ENCODE measurements at places on chromosomes 16 and 17. TPM values are rescaled to one million over a fixed set of nuclear protein-coding genes. Genes with fewer than 3 reads are reported as not detected.
A peak's percentile ranks its signal among the peaks of the same experiment; 100 is the strongest.

DNA sequence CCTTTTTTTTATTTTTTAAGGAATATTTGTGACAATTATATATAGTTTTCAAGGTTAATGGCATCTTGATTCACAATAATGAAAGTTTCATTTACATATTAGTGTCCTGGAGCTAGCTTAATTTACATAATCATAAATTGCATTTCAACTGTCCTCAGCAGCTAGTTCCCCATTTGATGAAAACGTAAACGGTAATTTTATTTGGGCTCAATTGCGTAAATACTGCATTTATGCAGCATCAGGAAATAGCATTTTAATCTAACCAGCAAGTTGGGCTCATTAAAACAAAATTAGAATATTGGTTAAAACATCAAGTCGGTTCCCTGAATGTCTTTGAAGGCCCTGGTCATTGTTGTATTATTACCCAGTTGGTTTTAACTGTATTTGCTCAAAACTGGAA is 136.8 kb upstream of the CDH5 start:
- no peak for DNase-seq

- DNase-seq = no peak
Observed at GRCh38 chr17:43396491-43397060, 2.2 kb upstream of the ARL4D start.

- no peak for DNase-seq
Observed at GRCh38 chr17:74977802-74978201, 5.2 kb upstream of the HID1 start.

DNA sequence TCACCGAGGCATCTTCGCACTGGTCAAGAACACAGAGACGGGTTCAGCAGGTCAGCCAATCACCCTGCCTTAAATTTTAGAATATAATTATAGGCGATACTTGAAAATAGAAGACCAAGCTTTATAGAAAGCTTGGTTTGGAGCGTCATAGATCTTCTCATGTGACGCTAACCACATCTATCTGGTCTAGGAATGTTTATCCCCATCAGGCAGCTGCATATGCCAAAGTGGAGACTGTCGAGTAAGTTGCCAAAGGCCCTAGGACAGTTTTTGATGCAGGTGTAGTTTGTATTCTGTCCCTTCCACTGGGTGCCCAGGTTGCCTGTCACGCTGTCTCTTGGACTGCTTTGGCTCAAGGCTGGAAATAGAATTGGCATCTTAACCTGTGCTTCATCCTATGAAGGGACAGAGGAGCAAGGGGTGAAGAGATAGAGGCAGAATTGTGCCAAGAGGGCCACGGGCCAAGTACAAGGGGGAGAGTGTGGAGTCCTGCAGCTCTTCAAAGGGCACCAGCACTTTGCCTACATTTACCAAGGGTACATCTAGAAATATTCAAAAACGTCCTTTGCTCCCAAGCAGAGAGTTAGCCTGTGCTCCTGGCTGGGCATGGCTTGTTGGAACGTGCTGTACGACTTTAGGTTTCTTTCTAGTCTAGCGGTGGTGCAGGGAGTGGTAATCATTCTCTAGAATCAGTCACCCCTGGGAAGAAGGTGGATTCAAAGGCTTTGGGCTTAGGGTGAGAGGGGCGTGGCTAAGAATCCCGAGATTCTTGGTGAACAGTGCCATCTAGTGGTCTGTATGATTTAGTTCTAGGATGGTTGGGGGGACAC is 5.3 kb upstream of the WIPI1 start:
- peak; percentile 89 for DNase-seq

GRCh38 chr16:57167538-57167937 is 18.3 kb downstream of the PSME3IP1 start:
- DNase-seq = no peak

DNA sequence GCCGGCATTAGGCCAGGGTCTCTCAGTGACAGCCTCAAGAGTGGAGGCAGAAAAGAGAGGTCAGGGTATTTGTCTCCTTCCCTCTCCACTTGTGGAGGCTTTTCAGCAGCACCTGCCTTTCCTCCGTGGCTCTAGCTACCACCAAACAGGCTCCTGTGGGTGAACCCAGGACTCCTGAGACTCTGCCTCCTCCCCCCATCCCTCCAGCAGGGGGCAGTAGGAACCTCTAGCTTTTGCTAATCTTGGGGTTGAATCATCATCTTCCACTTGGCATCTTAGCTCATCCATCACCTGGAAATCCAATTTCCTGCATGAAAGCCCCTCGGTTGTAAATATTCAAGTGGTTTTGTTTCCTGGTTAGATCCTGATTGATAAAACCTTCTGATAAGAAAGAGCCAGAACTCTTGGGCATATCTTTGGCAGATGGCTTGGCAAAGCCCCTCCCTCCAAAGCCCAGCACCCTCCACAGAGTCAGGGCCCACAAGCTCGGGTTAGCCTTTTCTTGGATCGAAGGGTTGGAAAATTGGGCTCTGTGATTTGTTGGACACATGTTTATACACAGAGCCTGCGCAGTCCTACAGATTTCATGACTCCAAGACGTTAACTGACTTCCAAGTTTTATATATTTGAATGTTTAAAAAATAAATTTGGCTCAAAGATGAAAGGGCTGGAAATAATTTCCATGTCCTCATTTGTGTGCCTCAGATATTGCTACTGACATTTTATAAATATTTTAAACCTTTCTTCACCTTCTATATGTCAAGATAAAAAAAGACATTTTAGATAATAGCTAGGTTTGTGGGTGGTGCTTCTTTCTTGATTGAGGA is 322.1 kb downstream of the MAP2K4 start:
- DNase-seq = peak; percentile 28

DNA sequence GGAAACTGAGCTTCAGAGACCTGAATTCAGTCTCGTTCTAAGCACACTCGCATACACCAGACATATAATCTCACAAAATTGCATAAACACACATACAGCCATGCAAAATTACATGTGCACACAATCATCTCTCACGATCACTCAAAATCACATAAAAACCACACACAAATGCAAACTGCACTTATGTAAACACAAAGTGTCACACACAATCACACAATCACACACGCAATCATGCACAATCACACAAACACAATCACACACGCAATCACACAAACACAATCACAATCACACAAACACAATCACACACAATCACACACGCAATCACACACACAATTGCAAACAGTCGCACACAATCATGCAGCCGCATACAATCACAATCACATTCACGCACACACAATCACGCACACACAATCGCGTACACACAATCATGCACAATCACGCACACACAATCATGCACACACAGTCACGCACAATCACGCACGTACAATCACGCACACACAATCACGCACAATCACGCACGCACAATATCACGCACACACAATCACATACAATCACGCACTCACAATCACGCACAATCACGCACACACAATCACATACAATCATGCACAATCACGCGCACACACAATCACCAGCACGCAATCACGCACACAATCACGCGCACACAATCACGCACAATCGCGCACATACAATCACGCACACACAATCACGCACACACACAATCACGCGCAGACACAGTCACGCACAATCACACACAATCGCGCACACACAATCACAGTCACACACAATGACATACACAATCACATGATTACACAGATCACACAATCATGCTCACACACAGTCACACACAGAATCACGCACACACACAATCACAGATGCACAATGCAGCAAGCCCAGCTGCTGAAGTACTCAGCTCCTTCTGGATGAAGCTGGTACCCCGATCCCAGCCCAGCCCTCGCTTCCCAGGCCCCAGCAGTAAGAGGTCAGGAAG is 45.6 kb downstream of the ZDHHC7 start:
- no peak for DNase-seq

GRCh38 chr17:66654106-66654740 is 180.7 kb upstream of the CACNG5 start:
- peak; percentile 79 for DNase-seq

GRCh38 chr17:80833952-80834892 is 157.4 kb upstream of the CHMP6 start:
- peak; percentile 70 for DNase-seq

DNA sequence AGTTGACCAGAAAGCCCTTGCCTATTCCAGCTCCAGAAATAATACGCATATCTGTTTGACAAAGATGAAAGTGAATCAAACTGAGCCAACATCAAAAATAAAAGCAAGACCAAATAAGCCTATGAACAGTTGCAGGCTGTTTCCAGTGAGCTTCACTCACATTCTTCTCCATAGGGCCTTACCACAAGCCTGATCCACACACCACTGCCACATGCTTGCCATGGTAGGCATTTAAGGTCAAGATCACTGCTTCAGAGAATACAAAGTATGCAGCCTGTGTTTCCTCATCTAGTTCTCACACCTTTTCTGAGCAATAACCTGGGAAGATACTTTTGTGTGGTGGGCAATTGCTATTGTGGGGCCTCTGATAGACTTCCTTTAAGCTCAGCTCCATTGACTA is 1060.2 kb downstream of the CDH11 start:
- no peak for DNase-seq

GRCh38 chr16:22272870-22273650 is 24.1 kb upstream of the POLR3E start:
- peak; percentile 63 for DNase-seq

GRCh38 chr17:8477715-8478441 is 42.2 kb downstream of the NDEL1 start:
- no peak for DNase-seq

DNA sequence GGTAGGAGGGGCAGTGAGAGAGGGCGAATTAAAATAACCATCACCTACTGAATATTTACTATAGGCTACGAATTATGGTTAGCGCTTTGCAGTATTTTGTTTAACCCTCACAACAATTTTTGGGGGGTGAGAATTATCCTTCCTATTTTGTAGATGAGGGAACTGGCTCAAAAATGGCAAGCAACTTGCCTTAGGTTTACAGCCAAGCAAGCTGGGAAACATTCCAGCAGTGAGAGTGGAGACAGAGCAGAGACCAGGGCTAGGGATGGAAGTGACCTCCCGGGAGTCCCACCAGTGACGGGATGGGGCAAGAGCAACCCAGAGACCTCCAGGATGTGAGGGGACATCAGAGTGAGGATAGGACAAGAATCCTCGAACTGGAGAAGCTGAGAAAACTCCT is 352 bp upstream of the VMO1 start:
- no peak for DNase-seq

- DNase-seq = no peak
Observed at GRCh38 chr16:85661740-85662481, 26.8 kb downstream of the GINS2 start.

DNA sequence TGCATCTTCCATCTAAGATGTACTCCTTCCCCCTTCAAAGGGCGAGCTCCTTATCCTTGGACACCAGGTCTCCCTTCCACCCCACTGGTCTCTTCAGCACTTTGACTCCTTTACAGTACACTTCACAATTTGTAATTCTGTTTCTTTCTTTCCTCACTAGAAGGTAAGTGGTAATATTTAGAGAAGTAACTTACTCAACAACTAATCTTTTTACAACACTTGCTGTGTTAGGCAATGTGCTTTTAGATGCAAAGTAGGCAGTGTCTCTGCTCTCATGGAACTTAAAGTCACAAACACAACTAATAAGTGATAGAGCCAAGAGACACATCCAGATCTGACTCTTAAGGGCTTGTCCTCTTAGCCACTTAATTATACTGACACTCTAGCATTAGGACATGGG is 6.4 kb downstream of the SIAH1 start:
- no peak for DNase-seq

DNA sequence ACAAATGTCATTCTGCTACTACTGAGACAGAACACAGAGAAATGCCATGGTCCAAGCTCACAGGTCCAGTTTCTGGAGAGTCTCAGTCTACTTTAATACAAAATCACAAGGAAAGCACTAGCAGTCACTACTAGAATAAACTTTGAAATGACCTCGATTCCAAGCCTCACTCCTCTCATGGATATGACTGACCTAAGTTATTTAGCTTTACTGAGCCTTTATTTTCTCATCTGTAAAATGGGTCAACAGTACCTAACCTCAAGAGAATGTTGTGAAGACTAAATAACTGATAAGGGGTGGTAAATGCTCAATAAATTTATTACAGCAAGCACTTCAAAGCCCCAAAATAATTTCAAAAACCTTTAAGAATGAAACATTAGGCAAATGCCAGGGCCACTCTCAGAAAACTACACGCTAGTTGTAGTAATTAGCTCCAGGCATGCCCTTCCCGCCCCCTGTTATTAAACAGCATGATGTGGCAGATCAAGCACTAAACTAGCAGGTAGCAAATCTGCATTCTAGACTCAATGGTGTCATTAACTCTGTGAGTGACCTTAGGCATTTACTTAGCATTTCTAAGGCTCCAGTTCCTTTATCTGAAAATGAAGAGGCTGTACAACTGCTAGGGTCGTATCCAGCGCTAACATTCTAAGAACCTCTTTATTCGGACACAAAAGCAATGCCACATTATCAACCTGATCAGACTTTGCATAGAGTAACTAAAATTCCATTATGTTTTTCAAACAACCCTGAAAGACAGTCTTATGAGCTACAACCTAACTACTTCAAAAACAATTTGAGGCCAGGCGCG is 8.4 kb downstream of the GSPT1 start:
- DNase-seq = no peak

DNA sequence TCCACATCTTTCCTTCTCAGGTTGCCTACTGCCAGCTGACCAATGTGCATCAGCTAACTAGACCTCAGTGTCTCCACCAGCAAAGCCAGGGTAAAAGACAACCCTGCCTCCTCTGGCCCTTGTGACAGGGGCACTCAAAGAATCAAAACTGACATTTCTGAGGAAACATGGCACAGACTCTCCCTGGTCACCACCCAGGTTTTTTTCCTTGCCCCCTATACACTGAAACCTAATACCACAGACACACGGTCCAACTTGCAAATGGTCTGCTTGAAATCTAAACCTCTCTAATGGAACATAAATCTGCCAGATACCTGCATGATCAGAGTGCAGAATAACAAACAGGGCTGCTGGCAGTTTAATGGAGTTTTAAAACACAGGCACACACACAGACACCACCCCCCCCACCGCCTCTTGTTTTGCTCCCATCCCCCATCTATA is 19.5 kb upstream of the CORO6 start:
- DNase-seq = no peak

GRCh38 chr17:56297184-56297583 is 143.9 kb downstream of the ANKFN1 start:
- DNase-seq = peak; percentile 23

- DNase-seq = no peak
Observed at GRCh38 chr17:32520737-32521404, 34.1 kb downstream of the CDK5R1 start.

The MYO15A gene
- total RNA-seq = 2.1 TPM

The EVPLL gene
- total RNA-seq = 1.1 TPM

The RAB26 gene
- total RNA-seq = 0.48 TPM

The TM4SF5 gene
- total RNA-seq = not detected

The GLOD4 gene
- 39.9 TPM for total RNA-seq

The SYCE1L gene
- not detected for total RNA-seq

The KRTAP4-4 gene
- total RNA-seq = not detected

The DNAAF8 gene
- total RNA-seq = 11.3 TPM

The CD300E gene
- total RNA-seq = 3.4 TPM

The PPP4C gene
- total RNA-seq = 51.7 TPM

The CD300LB gene
- 1.2 TPM for total RNA-seq

The IFI35 gene
- total RNA-seq = 40.6 TPM
